ENCODE measurements at places on chromosomes 3 and 15.

- DNase-seq: no peak
Observed at GRCh38 chr3:186669378-186670084, 3.7 kb downstream of the HRG start.

DNA sequence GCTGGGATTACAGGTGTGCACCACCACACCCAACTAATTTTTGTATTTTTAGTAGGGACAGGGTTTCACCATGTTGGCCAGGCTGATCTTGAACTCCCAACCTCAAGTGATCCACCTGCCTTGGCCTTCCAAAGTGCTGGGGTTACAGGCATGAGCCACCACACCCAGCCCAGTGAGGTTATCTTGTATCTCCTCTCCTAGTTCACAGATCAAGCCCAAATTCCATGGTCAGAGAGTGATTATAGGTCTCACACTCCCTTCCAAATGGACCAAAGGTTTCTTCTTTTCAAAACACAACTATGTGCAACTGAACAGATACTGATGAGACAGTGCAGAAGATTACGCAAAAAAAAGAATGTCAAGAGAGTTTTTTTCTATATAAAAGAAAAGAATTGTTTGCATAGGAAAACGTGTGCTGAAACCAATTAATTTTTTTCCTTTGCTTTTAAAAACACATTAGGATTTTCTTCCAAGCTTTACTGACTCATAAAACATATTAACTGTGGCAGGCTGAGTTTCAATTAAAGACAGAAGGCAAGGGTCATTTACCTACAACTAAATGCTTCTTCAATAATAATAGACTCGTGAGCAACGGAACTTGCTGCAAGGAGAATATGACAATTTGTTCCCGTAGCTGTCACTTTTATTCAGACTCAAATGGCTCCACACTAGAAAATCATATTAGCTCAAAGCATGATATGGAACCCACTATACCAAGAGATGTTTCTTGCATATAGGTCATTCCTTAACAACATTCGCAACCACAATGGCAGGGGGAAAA is 30.4 kb upstream of the THUMPD3 start:
- DNase-seq: no peak

DNA sequence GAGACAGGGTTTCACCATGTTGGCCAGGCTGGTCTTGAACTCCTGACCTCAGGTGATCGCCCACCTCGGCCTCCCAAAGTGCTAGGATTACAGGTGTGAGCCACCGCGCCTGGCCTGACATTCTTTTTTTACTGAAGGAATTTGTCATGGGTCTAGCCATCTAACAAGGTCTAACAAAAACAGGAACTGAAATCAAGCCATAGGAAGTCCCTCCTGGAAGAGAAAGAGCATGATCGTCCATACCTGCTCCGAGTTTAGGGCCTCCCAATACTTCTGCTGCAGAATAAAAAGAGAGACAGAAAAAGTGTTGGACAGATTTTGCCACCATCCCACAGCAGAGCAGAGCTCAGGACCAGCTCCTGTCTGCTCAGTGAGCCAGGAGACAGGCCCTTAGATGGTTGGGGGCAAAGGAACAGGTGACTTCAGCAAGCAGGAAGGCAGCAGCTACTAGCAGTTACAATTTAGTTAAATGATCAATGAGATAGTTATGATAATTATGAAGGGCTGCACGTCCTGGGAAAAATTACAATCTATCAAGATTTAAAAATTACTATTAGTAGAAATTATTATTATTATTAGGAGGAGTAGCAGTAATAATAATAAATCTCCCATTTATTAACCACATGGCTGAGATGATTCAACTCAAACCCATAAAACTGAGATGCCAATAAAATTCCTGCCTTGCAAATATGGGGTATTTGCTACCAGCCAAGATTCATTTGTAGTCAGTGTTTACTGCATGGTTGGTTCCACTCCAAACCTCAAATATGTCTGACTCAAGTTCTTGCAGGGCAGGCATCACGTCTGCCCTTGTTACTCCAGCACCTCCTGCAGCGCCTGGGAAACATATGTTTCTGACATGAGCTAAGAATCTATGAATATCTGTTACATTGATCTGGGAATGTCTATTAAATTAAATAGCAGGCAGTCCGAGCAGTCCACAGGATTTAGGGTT is 40.1 kb downstream of the TMEM44 start:
- peak; percentile 99 for DNase-seq

DNA sequence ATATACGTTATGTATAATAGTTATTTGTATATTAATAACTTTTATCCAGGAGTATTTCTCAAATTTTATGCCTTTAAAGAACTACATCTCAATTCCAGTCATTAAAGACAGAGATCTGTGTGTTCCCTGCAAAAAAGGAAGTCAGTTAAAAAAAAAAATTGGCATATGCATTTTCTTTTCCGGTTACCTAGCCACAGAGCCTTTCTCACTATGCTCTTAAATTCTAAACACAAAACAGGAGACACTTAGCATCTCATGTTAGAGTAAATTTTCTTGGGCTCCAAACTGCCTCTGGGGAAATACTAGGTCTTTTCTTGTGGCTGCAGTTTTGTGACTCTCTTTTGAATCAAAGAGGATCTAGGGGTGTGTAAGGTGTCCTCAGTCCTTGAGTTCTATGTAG is 105.9 kb downstream of the KCNH8 start:
- DNase-seq: no peak
